ENCODE measurements at places on chromosomes 5 and 9. TPM values are rescaled to one million over a fixed set of nuclear protein-coding genes. Genes with fewer than 3 reads are reported as not detected.

SLCO6A1 gene
- not detected for total RNA-seq

QSOX2 gene
- total RNA-seq, result 15.1 TPM

N4BP3 gene
- 37.9 TPM for total RNA-seq

MEIKIN gene
- total RNA-seq, result not detected

SLC6A3 gene
- total RNA-seq, result not detected

FGF10 gene
- not detected for total RNA-seq

SPATA31C1 gene
- total RNA-seq, result not detected

CRB2 gene
- not detected for total RNA-seq

RASGEF1C gene
- not detected for total RNA-seq

DNAJC21 gene
- 26.6 TPM for total RNA-seq
